ENCODE measurements at places on chromosomes 13 and 19.

- no peak for DNase-seq
Measured at GRCh38 chr13:113641426-113641825, 16.6 kb downstream of the ATP4B start.

DNA sequence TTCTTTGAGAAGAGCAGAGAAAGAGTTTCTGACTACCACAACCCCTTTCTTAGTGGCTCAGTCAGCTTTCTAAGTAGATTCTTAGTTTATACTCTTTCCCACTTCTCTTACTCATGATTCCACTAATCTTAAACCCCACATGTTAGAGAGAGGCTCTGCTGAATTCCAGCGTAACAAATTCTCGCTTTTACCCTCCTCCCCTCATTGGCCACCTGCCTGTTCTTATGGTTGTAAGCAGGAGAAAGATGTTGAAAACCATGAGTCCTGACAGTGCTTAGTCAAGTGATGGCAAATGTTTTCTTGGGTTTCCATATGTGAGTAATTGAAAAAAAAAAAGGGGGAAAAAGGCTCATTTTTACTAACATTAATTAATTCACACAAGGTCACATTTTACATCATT lies 125.9 kb downstream of the ZDHHC20 start:
- DNase-seq, result no peak

GRCh38 chr13:113548171-113548641 lies 36.3 kb upstream of the TFDP1 start:
- peak; percentile 43 for DNase-seq

- peak; percentile 72 for DNase-seq
Measured at GRCh38 chr13:32911506-32911905, 104.7 kb upstream of the KL start.

- DNase-seq, result no peak
Measured at GRCh38 chr13:45092663-45093062, 27.6 kb upstream of the GTF2F2 start.

- peak; percentile 56 for DNase-seq
Measured at GRCh38 chr13:46160471-46161066, 21.4 kb downstream of the LCP1 start.

DNA sequence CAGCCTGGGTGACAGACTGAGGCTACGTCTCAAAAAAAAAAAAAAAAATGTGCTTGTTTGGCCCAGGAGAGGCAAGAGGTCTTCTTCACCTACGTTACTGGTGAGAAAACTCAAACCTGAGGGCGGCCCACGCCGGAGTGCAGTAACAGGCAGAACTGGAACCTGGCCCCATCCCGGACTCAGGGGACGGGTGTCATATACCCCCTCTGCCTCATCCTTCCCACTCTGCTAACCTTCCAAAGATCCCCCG lies 414 bp upstream of the ADAT3 start:
- no peak for DNase-seq

DNA sequence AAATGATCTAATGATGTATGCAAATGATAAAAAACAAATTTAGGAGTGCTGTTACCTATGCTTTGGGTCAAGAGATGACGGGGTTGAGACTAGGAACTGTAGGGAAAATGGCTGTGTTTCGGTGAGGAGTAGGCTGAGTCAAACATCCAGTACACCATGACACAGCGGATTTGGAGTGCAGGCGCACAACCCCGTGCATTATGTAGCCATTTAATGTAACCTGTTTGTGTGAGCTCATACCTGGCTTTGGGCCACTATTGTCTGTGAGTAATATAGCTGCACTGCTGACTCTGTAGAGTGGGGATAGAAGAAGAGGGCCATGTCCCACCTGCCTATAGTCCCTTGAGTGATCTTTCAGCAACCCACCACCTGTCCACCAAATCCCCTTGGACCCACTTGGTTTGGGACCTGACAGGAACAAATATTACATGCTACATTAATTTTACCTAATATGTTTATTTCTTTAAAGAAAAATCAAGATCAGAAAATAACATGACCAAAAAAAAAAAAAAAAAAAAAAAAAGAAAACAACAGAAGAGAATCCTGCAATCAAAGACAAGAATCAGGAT lies 95.5 kb upstream of the KLHL1 start:
- DNase-seq, result no peak

DNA sequence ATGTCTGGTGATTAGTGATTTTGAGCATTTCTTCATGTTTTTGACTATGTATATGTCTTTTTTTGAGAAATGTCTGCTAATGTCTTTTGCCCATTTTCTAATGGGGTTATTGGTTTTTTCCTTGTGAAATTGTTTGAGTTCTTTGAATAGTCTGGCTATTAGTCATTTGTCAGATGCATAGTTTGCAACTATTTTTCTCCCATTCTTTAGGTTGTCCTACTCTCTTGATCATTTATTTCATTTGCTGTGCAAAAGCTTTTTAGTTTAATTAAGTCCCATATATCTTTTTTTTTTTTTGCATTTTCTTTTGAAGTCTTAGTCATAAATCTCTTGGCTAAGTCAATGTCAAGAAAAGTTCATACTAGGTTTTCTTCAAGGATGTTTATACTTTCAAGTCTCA lies 449.8 kb downstream of the DACH1 start:
- DNase-seq, result no peak

DNA sequence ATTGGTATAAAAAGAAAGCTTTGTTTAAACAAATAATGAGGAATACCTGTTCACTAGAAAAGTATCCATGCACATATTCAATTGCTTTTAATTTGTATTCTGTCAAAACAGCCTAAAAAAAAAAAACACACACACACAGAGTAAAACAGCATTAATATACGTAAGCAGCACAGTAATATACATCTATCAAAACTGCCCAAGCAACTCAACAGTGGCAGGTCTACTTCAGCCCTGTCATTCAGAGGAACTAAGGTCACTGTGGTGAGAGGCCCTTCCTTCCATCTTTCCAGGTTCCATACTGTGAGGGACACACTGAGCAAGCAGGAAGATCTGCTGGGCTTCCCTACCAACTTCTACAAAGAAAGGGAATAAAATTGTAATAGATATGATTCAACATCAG lies 3.8 kb downstream of the PROSER1 start:
- no peak for DNase-seq

GRCh38 chr13:49457221-49457620 lies 13.1 kb downstream of the SETDB2 start:
- DNase-seq, result no peak

DNA sequence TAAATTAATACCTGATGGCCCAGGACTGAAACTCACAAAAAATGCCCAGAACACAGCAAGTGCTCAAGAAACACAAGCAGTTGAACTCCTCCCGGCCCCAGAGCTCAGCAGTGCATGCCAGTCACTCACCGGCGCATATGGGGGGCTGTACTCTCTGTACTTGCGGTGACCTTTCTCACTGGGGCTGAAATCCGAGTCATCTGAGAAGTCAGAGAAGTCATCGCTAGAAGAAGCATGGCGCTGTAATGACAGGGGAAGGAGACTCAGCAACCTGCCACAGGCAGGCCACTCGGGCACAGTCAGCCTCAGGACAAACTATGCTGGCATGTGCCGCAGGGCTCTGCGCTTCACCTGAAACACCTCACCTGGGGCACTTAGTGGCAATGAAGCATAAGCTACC lies 19.7 kb downstream of the ZC3H4 start:
- DNase-seq, result no peak

DNA sequence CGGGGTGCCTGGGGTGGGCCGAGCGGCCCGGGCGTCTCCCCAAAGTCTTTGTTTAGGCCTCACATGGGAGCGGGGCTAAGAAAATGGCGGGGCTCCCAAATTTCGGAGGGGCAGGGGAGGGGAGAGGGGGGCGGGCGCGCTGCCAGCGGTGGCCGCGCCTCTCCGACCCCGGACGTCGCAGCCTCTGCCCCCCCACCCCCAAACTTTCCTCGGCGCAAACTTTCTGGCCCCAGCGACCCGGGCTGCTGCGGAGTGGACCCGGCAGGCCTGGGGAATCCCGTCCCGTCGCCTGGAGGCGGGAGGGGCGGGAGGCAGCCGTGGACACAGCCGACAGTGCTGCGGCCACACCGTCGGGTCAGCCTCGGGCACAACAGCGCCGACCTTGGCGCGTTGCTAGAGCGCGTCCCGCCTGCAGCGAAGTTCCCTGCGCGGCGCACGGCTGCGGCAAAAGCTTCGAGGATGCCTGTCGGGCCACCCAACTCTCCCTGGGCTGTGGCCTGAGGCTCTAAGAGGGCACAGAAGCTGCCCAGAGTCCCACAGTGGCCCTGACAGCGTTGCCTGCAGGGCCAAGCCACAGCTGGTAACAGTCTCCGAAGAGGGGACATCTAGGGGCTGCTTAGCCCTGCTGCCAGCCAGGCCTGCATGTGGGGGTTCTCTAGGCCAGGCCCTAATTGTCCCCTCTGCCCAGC lies 1.3 kb downstream of the NFIX start:
- peak; percentile 82 for DNase-seq

Data from endodermal cell (in vitro differentiated cells).